ENCODE measurements at places on chromosomes 4 and X.

- DNase-seq, result no peak
Observed at GRCh38 chrX:36199928-36200327, 280.4 kb downstream of the CFAP47 start.

GRCh38 chr4:137307806-137308205 is 224.5 kb downstream of the PCDH18 start:
- no peak for DNase-seq

GRCh38 chr4:17526695-17527477 is 11.9 kb downstream of the CLRN2 start:
- no peak for DNase-seq

- no peak for DNase-seq
Observed at GRCh38 chr4:73193155-73193554, 65.4 kb downstream of the ANKRD17 start.

- DNase-seq, result no peak
Observed at GRCh38 chr4:182238355-182238931, 4.8 kb upstream of the TENM3 start.

- no peak for DNase-seq
Observed at GRCh38 chr4:17166954-17167353, 268.5 kb upstream of the LDB2 start.

GRCh38 chr4:7784131-7784870 is 155.4 kb downstream of the AFAP1 start:
- DNase-seq, result no peak

DNA sequence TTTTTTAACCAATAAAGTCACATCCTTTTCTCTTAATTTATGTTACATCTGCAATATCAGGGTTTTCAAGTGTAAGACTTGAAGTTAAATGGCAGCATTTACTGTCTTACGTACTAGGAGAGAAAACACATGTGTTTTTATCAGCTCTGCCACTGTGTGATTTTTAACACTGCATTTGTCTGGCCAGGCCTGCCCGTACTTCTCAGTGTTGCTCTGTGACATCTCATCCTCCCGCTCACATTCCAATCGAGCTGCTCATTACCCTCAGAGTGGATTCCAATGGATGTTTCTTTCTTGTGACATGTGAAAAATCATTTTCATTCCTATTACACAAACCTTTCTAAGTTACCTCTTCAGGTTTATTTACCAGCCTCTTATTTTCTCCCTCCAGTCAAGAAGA is 420.3 kb downstream of the FAT4 start:
- DNase-seq, result no peak

GRCh38 chrX:123871309-123871708 is 11.5 kb downstream of the XIAP start:
- DNase-seq, result no peak

DNA sequence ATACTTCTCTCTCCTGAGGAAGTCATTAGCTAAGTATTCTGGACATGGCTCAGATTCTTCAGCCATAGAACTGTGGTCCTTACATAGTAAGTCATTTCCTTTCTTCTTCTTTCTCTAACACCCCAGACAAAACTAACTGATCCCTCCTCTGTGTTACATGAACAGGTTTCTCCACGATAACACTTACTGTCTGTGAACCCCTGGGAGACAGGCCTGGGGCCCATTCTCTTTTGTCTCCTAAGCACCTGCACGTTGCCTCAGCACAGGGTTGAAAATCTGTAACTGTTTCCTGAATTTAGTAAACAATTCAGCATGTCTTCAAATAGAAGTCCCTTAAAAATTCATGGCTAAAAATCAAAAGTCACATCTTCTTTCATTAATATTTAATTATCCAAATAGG is 24.7 kb downstream of the APBB2 start:
- no peak for DNase-seq

DNA sequence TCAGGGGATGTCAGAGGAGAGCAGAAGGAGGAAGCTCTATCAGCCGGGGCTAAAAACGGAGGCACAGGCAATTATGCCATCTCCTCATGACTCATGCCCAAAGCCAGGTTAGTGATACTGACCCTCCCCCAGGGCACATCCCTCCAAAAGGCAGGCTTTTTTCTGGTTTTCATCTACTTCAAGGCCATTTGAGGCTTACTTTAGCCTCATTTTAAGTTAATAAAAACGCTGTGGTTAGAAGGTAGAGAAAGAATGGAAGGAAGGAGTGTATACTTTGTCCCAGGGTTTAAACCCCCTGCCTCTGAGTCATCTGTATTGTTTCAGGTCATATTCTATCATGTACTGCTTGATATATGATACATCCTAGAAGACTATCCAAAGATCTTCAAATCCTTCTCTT is 89.7 kb upstream of the NDP start:
- no peak for DNase-seq

GRCh38 chr4:138310498-138310897 is 68.3 kb upstream of the SLC7A11 start:
- DNase-seq, result no peak

- DNase-seq, result no peak
Observed at GRCh38 chr4:62037571-62037970, 837.4 kb downstream of the ADGRL3 start.

- DNase-seq, result no peak
Observed at GRCh38 chr4:52856801-52857200, 5.3 kb upstream of the RASL11B start.
